Nephron progenitor cell (in vitro differentiated cells): ENCODE measurements at places on chromosomes 6 and 20.

DNA sequence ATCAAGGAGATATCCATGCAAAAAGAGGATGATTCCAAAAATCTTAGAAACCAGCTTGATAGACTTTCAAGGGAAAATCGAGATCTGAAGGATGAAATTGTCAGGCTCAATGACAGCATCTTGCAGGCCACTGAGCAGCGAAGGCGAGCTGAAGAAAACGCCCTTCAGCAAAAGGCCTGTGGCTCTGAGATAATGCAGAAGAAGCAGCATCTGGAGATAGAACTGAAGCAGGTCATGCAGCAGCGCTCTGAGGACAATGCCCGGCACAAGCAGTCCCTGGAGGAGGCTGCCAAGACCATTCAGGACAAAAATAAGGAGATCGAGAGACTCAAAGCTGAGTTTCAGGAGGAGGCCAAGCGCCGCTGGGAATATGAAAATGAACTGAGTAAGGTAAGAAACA lies 10.1 kb upstream of the SNRNP48 start:
- DNase-seq: no peak

DNA sequence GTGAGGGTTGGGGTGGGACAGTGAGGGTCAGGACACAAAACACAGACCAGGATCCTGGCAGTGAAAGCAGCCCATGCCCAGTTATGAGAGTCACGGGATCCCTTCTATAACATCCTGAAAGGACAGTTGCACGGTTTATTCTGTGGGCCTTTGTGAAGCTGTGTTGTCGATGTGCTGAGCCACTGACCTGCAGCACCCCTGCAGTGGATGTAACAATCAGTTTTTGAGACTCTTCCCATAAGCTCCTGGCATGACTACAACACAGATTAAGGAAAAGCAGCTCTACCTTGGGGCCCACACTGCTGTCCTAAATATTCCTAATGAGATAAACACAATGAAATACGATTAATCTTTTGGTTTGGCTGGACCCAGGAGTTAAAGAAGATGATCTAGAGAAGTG lies 3.7 kb downstream of the PYGB start:
- DNase-seq: no peak

DNA sequence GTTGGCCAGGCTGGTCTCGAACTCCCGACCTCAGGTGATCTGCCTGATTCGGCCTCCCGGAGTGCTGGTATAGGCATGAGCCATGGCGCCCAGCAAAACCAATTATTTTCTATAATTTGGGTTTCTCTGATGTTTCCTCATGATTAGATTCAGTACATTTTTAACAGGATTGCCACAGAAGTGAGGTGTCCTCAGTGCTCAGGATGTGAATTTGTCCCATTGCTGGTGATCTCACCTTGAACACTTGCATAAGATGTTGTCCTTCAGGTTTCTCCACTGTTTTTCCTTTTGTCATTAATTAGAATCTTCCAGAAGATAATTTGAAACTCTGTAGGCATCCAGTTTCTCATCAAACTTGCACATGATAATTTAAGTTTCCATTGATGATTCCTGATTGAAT lies 45.4 kb upstream of the RPL7L1 start:
- DNase-seq: no peak

- peak; percentile 42 for DNase-seq
These were observed 594 bp downstream of the ARFGEF3 start for GRCh38 chr6:138162111-138162954.

GRCh38 chr20:5143851-5144250 lies 17.0 kb downstream of the CDS2 start:
- DNase-seq: no peak

DNA sequence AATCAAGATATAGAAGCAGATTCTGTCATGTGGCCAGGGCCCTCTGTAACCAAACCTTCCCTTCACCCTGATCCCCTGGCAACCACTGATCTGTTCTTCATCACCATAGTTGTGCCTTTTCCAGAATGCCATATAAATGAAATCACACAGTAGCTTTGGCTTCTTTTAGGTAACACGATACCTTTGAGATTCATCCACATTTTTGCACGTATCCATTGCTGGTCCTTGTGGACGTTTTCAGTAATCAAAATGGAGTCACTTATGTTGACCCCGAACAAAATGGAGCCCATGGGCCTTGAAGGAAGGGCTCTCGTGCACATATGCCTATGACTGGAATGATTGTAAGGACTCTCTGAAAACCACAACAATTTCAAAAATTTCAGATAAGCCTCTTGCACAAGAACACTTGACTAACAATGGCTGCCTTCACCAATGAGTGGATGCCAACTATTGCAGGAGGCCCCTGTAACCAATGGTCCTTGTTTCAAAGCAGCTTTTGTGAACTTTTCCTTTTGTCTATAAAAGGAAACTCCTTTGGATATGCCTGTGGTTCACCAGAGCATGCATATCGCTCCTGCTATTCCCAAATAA lies 84.3 kb upstream of the RALY start:
- no peak for DNase-seq

DNA sequence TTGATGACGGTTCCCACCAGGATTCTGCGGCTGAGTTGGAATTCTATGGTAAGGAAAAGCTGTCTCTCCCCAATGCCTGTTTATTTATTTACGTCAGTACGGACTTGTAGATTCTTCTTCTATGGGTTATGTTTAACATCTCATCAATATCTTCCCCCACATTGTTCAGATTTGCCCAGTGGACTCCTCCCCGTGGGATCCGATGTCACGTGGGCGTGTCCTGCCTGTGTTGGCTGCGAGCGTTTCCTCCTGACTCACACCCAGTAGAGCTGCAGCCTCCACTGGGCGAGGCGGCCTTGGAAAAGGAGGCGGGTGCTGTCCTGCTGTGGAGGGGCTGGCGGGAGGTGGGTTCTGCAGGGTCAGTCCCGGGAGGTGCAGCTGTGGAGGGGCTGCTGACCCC lies 46.8 kb upstream of the SLCO4A1 start:
- DNase-seq: peak; percentile 35

DNA sequence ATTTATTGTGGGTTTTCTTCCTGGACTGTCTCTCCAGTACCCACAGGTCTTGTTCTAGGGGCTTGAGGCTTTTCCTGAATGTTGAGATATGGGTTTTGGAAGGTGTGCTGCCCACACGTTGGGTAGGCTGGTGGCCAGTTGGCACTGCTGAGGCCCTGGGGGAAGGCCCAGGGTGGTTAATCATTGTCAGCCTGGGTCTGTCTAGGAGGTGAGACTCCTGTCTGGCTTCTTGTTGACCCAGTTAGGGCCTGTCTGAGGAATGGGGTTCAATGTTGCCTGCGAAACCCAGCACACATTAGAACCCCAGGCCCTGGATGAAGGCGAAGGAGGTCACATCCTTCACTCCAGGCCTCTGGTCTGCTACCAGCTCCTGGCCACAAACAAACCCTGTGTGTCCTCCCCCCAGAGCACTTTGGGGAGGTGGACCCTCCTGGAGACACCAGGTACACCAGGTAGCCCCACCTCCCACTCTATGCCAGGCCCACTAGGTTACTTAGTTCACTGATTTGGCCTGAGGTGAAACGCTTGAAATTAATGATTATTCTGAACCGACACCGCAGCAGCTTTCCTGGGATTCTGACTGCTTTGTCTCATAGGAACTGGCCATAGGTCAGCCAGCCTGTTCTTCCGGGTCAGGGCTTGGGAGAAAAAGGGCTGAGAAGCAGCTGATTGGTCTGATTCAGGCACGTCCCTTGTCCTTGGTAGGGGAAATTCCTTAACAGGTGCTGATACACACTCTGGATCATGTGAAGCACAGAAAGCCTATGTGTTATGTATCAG lies 15.2 kb downstream of the DNMT3B start:
- DNase-seq: no peak

GRCh38 chr6:166202321-166202733 lies 34.7 kb upstream of the TBXT start:
- peak; percentile 32 for DNase-seq

GRCh38 chr6:86251106-86251505 lies 608.4 kb upstream of the SYNCRIP start:
- no peak for DNase-seq

GRCh38 chr6:111922454-111923297 lies 49.4 kb upstream of the FYN start:
- no peak for DNase-seq

- no peak for DNase-seq
These were observed 21.0 kb upstream of the CD2AP start for GRCh38 chr6:47456536-47456975.

DNA sequence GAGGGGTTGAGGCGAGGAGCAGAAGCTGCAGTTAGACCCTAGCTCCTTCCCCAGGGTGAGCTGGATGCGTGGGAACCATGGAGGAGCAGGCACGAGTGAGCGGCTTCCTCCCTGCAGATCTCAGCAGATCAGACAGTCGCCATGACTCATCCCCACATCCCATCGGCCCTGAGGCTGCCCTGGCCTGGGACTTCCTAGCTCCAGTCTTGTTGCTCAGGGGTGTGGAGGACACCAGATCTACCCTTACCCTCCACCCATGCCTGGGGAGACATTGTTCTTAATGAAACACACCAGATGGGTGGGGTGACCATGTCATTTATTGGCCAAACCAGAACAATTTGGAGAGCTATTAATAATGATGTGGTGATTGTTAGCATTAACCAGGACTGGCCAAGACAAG lies 36.3 kb upstream of the TGM2 start:
- DNase-seq: no peak

DNA sequence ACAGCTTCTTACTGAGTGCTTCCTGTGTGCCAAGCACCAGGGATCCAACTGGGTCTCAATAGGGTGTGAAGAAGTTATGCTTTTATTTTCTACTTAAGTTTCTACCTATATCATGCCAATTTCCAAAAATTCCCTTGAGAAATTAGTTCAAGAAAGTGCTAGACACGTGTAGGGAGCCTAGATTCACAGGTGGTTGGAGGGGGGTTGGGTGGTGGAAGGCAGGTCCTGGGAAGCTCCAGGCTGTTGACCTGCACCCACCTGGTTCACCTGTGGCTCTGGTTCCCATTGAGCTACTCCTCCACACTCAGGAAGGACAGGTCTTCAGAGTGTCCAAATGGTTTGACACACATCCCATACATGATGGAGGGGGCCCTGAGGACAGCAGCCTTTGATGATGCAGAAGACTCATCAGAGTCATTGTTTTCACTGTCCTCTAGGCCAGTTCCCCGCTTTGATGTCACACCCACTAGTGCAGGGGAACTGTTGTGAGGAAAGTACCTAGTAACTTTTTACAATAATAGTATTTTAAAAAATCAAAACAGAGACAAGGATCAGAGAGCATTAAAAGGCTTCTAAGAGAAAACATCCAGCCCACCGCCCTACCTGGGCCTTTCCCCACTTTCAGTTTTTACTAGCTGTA lies 39.8 kb upstream of the MYL9 start:
- DNase-seq: no peak

- DNase-seq: peak; percentile 34
These were observed 6.5 kb upstream of the RAET1G start for GRCh38 chr6:149929422-149929821.

GRCh38 chr20:36017048-36017951 lies 48.9 kb downstream of the CNBD2 start:
- DNase-seq: no peak

GRCh38 chr6:10687582-10687981 lies 6.8 kb downstream of the C6orf52 start:
- DNase-seq: no peak

GRCh38 chr20:19742974-19743639 lies 15.0 kb upstream of the RIN2 start:
- DNase-seq: no peak

GRCh38 chr6:62516291-62517141 lies 230.5 kb upstream of the KHDRBS2 start:
- no peak for DNase-seq

GRCh38 chr20:40991181-40991889 lies 37.3 kb upstream of the TOP1 start:
- DNase-seq: no peak
